ENCODE measurements at places on chromosomes 7 and 10.

GRCh38 chr7:123604739-123605138 is 3.1 kb downstream of the ASB15 start:
- DNase-seq, result no peak

GRCh38 chr10:60820093-60820754 is 41.9 kb downstream of the CDK1 start:
- DNase-seq, result no peak

DNA sequence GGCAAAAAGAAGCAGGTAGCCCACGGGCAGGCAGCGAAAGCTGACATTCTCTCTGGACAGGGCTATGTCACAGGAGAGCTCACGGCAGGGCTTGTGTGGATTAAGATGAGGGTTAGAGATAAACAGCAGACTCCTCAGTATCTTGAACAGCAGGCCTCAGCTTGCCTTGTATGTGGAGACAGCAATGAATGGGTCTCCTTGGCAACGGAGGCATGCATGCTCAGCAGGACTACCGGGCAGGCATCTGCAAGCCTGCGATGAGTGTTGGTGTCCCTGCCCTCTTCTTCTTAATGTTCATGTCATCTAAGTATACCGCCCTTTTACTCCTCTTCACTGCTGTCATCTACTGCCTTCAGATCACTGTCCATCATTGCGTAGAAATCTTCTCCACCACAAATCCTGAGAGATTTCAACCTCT is 81.9 kb upstream of the C1GALT1 start:
- DNase-seq, result no peak

- DNase-seq, result no peak
Observed at GRCh38 chr7:158646766-158647474, 57.7 kb downstream of the NCAPG2 start.

DNA sequence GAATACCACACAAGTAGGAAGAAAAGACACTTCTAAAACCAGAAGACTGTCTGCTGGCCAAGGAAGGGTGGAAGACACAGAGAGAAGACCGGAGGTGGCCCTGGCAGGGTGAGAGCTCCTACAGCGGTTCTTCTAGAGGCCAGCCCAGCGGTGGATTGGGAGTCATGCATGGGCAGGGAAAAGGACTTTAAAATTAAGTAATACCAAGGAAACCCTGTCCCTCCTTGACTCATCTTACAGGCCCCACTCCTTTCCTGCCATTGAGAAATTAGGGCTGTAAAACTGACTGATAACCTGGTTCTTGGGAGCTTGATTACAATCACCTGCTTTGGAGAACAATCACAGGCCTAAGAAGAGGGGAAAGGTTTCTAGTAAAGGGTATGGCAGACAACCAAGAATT is 16.1 kb downstream of the CALML3 start:
- no peak for DNase-seq

DNA sequence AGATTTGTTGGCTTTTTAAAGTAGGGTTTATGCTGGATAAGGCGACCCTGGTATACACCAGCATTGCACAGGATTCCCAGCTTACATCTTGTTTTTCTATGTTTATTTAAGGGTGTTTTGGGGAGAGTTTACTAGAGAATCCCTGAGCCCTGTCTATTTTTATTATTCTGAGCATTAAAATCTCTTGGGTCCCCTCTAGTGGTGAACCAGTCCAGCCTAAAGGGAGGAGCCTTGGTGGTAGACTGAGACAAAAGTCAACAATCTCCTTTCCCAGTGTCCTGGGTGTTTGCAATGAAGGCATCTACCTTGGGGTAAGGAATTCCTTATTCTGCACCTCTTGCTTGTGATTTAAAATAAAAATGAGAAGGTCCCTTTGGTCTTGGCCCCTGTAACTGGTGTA is 38.2 kb downstream of the ANTXRL start:
- DNase-seq, result no peak

DNA sequence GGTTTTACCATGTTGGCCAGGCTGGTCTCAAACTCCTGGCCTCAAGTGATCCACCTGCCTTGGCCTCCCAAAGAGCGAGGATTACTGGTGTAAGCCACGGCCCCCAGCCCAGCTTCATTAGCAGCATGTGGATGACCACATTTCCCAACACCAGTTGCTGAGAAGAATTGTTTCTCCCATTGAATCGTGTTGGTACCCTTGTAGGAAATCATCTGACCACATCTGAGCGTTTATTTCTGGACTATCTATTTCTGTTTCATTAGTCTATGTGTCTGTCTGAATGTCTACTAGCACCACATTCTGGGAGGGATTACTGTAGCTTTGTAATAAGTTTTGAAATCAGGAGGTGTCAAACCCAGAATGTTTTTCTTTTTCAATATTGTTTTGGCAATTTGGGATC is 89.6 kb downstream of the LCOR start:
- DNase-seq, result no peak

DNA sequence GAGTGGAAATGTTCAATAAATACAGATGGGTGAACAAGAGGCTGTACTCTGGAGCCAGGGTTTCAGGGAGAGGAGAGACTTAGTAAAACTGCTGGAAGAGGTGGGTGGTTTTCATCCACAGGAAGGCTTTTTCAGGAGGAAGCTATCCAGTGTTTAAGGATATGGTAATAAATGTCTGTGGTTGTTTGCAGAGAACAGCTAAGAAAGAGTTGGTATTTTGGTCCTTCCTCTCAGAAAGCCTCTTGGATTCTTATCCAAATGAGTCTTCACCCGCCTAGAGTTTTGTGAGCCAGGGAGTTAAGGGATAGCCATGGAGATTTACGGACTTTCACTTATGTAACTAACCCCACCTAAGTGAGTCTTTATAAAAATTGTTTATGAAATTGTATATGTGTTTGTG is 95.7 kb downstream of the GNAI1 start:
- DNase-seq, result no peak

DNA sequence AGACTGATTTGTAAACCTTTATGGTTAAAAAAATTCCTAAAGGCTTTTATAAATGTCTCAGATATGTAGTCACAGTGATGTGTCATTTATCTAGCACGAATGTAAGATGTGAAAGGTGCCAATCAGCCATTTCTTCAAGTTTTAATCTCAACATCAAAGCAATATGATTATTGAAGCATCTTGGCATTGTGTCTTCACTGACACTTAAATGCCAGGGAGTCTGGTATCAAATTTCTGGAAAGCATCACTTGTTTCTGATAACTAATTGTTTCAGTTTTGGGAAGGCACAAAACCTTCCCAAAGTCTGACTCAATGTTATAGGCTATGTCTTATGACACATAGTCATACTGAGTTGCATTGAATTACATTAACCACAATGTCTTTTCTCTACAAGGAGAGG is 492.0 kb upstream of the CNTNAP2 start:
- DNase-seq, result no peak

GRCh38 chr10:21750424-21750823 is 216.4 kb downstream of the MLLT10 start:
- DNase-seq, result no peak
